ENCODE measurements at places on chromosomes 7 and 10.

DNA sequence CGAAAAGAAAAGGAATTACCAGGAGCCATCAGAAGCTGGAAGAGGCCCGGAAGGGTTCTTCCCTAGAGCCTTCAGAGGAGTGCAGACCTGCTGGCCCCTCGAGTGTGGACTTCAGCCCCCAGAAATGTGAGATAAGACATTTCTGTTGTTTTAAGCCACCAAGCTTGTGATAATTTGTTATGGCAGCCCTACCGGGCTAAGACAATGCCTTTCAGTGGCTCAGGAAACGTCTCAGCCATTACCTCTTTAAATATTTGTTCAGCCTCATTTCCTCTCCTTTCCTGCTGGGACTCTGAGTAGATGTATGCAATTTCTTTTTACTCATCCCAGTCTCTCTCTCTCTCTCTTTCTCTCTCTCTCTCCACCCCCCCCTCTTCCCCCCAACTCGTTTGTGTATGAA is 174.7 kb upstream of the GRB10 start:
- no peak for DNase-seq

DNA sequence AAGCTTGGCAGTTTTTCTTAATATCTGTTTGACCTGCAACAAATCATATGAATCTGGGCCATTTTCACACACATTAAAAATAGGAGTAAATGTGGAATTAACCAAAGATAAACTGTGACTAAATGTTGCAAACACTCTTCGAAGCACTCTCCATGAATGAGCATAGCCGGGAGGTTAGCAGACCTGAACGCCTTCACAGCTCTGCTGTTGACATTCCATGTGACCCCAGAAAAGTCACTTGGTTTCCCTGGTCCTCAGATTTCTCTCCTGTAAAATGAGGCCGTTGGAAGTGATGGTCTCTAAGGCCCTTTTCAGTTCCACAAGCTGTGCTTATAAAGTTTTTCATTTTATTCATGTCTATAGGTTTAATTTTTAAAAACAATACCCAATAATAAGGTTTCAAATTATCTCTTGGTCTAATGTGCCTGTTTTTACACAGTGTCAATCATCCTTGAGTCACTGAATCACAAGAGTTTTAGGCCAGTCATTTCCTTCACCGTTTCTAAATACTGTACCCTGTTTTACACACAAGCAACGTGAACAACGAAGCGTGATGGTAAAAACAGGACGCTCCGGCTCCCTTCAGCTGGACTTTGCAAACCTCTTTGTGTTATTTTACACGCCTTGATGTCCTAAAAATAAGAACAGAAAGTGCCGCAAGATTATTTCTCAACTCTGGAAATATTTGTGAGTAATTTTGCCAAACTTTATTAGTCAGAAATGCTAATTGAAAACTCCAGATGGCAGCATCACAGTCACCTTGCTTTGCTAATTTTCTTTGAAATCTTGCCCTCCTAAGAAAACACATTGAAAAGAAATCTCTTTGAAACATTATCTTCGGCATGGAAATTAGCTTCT is 38.6 kb upstream of the MET start:
- DNase-seq: no peak

- DNase-seq: no peak
Observed at GRCh38 chr7:41755096-41755495, 52.2 kb upstream of the INHBA start.

GRCh38 chr7:20298486-20298901 is 32.2 kb upstream of the ITGB8 start:
- DNase-seq: no peak

GRCh38 chr10:124935946-124936345 is 6.0 kb upstream of the ZRANB1 start:
- no peak for DNase-seq

DNA sequence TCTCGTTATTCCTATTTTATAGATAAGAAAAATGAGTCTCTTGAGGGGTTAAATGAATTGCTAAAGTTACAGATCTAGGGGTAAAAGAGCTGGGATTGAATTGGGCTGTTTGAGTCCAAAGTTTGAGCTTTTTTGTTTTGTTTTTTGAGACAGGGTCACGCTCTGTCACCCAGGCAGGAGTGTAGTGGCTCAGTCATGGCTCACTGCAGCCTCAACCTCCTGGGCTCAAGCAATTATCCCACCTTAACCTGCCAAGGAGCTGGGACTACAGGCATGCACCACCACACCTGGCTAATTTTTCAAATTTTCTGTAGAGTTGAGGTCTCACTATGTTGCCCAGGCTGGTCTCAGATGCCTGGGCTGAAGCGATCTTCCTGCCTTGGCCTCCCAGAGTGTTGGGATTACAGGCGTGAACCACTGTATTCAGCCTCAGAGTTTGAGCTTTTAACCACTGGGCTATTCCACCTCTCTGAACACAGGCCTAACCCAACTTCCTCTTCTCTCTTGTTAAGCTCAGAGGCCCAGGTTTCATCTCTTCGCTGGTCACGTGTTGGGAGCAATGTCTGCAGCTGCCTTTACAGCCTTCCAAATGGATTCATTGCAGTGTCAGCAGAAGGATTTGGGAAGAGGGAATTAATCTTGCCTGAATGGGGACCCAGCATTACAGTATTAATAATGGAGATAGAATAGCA is 8.0 kb downstream of the SUFU start:
- no peak for DNase-seq

DNA sequence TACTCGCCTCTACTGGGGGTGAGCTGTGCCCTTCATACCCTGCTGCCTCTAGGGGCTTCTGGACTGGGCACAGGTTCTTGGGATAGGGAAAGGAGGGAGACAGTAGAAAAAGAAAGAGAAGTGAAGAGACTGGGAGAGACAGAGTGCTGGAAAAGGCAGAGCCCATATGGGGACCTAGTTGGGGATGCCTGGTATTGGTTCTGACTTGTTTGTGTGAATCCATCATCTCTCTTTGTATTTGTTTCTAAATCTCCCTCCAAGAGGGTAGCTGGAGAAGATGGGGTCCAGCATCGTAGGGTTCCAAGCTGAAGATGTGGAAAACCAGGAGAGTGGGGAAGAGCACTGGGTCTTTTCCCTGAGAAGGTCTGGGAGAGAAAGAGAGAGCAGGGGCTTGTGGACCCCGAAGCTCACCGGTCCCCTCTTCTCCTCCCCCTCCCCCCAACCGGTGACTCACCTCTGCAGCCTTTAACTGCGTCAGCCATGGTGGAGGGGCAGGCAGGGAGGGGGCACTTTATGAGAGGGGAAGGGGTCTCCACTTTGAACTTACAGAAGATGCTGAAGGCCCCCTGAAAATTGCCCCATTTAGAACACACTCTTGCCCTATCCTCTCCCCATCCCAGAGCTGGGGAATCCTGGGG is 3.2 kb upstream of the VGF start:
- no peak for DNase-seq

- DNase-seq: no peak
Observed at GRCh38 chr10:15370212-15370855, 755 bp downstream of the FAM171A1 start.
